Activated T-cell treated with anti-CD3 and anti-CD28 coated beads, Interleukin-2, amount 50 U/mL, for 24 hours (primary cell): ENCODE measurements at places on chromosomes 1 and 21.

DNA sequence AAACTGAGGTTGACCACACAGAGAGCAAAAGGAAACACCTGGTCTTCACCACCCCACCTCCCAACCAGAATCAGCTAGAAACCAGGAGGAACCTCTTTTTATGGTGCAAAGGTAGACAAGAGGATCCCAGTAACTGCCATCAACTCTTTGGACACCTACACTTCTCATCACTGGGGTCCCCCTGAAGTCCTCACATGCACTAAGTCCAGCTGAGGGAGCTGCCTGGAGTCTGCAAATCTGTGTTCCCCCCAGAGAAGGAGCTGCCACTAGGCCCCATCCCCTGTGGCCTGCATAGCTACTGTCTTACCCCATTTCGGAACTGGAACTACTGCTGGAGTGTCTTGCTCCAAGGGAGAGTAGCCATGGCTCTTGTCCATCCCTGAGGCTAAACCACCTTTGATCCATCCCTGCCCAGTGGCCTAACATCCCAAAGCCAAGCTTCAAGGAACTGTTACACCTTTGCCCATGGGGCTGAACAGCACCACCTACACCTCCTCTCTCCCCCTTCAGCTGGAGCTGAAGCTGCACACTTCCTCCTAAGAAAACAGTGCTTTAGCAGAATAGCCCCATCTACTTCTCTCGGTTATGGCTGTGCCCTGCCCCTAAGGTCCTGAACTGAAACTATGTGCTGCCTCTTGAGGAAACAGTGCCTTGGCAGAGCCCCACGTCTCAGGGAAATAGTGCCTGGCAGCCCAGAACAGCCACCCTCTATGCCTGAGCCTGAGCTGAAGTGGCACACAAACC is 85.4 kb upstream of the CD53 start:
- DNase-seq = peak; percentile 37

DNA sequence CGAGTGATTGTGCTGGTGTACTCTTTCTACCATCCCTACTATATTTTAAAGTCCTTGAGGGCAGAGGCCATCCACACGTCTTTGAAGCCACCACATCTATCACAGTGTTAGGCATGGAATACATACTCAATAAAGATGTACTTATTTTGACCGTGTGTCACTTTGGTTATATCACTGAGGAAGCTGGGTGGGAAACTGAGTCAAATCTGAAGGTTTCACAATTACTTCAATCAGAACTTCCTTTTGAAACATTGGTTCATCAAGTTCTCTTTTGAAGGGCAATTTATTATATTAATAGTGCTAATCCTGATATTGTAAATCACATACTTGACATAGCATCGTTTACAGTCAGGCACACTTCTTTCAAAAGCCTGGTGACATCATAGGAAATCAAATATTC is 53.3 kb upstream of the ATP1B1 start:
- no peak for DNase-seq

- DNase-seq = no peak
These were observed 43.5 kb downstream of the PRKAA2 start for GRCh38 chr1:56688522-56689026.

DNA sequence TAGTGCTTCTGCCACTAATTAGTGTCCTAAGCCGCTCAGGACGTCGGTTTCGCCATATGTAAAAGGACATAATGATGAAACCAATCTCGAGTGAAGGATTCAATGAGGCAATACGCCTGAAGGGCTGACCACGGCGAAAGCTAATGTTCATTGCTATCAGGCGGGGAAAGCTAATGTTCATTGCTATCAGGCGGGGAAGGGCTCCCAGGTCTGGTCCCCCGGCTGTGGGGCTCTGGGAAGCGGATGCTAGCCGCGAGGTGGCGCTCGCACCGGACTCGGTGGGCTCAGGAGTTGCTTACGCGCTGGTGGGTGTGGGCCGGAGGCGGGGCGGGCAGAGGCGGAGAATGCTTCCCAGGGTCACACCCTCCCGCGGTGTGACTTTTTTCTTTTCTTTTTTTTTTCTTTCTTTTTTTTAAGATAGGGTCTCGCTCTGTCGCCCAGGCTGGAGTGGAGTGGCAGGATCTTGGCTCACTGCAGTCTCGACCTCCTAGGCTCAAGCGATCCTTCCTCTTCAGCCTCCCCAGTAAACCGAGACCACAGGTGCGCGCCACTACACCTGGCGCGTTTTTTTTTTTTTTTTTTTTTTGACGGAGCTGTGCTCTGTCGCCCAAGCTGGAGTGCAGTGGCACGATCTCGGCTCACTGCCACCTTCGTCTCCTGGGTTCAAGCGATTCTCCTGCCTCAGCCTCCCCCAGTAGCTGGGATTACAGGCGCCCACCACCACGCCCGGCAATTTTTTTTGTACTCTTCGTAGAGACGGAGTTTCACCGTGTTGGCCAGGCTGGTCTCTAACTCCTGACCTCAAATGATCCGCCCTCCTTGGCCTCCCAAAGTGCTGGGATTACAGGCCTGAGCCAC is 1.1 kb upstream of the PEAR1 start:
- DNase-seq = peak; percentile 90

GRCh38 chr1:155044812-155045657 is 6.1 kb upstream of the ADAM15 start:
- peak; percentile 55 for DNase-seq

DNA sequence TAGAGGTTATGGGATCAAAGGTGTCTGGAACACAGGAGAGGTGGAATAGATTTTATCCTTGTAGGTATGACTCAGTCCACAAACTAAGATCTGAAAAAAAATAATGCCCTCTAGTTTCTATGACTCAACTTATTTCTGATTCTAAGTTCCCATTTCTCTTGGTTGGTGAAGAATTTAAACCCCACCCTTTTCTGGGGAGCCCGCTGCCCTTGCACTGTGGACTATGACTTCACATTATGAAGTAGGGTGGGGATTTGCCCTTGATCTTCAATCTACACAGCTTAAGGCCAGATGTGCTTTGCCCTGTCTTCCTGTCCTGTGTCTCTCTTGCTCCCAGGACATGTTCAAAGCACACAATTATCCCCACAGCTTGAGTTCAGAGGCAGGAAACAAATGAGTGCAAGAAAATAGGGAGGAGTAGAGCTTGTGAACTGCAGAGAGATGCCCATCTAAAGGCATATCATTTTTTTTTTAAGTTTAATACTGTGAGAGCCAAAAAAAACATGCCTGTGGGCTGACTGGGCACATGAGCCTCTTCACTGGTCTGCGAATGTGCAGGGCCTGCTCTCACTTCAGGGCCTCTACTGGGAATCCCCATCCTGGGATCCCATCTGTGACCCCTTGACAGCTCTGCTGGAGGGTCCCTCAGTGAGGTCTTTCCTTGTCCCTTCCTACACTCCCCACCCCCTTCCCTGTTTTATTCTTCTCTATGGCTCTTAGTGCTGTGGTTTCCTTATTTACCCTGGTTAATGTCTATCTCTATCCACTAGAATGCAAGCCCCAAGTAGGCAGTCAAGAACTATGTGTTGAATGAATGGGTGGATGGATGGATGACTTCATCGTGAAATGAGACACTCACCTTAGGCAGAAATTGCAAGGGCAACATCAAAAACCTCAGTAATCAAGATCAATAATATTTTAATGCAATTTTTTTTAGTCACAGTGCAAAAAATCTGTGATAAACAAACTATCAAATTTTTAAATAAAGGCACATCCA is 61.5 kb downstream of the CD58 start:
- peak; percentile 47 for DNase-seq

GRCh38 chr1:110170766-110171733 is 20.8 kb downstream of the SLC6A17 start:
- DNase-seq = no peak

GRCh38 chr1:61120998-61121397 is 38.6 kb downstream of the NFIA start:
- DNase-seq = no peak

- DNase-seq = no peak
These were observed 167.6 kb downstream of the RHOU start for GRCh38 chr1:228902781-228903433.

GRCh38 chr1:204127597-204128242 is 24.1 kb downstream of the ETNK2 start:
- no peak for DNase-seq

DNA sequence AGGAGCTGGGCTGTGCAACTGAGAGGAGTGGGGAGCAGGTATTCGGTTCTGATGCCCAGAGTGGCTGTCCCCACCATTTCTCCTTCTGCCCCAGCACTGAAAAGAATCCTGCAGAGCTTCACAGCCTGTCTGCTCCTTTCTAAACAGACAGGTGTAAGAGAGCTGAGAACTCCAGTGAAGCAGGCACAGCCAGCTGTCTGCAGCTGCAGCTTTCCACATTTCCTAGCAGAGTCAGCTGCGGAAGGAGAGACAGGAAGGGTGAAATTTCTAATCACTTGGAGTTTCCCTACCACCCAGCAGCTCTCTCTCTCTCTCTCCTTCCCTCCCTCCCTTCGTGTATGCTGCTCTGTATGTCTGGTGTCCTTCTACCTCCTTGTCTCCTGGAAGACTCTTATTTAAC is 40.5 kb upstream of the GJB5 start:
- DNase-seq = no peak

DNA sequence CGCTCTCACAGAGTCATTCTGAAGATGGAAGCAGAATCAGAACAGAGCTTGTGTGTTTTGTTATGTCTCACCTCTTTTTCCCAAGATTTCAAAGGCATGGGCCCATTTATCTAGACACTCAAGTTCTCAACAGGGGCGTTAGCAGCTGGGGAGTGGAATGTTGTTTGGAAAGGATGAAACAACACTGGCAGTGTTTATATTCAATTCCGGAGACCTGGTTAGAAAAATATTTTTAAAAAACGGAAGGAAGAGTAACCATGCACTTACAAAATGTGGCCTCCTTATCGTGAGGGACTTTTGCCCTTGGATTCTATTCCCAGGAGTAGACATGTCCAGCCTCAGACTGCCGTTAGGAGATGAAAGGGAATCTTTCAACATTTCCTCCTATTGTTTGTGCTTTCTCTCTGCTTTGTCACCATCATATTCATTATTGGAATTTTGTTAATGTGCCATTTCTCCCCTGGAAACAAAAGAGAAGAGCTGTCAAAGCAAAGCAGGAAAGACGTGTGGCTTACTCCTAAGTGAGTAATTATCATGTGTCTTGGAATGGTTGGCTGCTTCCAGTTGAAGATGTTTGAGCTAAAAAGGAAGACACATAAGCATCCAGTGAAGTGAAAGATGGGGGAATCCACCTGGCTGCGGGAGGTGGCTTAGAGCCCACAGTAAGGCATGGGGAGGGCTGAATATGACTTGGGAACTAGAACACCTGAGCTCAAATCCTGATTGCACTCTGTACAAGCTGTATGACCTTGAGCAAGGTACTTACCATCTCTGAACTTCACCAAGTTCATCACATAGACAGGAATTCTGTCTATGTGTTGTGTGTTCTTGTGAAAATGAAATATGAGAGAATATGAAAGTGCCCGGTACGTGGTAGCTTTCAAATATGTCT is 71.7 kb upstream of the JUN start:
- no peak for DNase-seq

GRCh38 chr1:67579623-67580394 is 105.2 kb upstream of the GADD45A start:
- no peak for DNase-seq

GRCh38 chr1:18895317-18895716 is 7.0 kb downstream of the ALDH4A1 start:
- DNase-seq = no peak

GRCh38 chr1:220235462-220235861 is 36.8 kb downstream of the RAB3GAP2 start:
- DNase-seq = no peak

GRCh38 chr1:179953974-179954492 is 577 bp upstream of the CEP350 start:
- peak; percentile 50 for DNase-seq

DNA sequence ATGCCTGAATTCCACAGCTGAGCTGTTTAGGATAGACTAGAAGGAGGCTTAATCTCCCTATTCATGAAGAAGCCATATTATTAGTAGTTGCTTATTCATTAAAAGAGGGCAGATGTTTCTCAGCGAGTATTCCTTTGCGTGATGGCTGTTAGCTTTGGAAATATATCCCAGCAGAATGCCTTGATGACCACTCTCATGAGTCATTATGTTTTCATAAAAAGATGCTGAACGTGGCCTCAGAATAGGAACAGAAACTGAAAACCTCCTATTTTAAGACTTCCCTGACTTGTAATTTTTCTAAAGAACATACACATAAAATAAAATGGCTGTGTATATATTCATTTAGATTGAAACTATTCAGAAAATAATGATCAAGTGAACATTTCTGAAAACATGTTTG is 9.6 kb upstream of the PLA2G4A start:
- DNase-seq = no peak

- DNase-seq = no peak
These were observed 108.1 kb downstream of the KAZN start for GRCh38 chr1:14706631-14707030.

DNA sequence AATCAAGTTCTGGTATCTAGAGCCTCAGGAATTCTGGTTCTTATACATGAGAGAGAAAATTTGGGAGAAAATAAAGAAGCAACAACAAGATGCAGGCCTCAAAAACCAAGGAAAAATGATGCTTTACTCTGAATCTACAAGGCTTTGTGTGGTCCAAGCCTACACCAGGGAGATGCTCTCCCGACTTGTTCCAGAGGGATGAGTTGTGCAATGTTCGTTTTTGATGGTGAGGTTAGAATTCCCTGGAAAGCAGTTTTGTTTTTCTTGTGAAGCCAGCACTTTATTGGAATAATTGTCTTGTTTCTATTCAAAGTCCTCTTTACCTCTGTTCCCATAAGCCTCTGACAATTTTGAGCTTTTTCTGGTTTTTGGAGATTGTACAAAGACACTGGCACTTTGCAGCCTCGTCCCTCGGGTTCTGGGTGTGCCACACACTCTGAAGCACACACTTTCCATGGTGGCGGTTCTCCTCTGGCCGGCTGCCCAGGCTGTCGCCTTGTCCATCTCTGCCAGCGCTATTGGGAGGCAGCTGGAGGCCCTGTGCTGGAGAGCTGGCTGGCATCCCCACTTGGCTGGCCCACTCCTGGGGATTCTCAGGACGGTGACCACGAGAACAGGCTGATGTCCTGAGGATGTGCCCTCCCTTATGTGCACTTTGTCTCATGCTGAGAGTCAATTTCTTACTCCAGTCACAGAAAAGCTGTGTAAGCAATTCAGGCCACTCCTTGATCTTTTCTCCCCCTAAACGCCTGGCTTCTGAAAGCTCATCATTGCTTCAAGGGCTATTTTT is 70.2 kb downstream of the EDEM3 start:
- no peak for DNase-seq

- DNase-seq = no peak
These were observed 69.3 kb downstream of the KCTD3 start for GRCh38 chr1:215636258-215636965.

GRCh38 chr21:32134441-32135130 is 144.3 kb downstream of the MIS18A start:
- DNase-seq = no peak

DNA sequence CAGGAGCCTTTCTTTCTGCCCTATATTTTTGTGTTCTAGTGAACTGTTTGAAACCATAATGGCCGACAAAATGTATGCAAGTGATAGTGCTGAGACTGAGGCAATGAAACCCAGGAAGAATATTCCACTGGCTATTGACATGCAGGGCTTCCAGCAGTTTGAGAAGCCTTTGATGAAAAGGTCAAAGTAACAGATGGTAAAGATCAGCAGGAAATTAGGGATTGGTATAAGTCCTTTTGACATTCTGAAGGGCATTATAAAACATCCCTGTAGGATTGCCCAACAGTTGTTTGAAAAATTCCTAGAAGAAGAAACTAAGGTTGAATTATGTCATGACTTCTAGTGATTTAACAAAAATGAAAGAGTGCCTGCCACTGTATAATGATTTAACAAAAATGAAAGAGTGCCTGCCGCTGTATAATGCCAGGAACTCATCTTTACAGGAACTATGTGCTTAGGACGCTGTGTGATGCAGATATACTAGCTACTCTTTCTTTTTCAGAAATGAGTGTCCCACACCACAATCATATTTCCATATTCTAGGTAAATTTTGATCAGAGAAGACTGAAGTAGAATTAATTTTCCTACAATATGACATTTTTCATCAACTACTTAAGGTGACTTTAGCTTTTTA is 283.9 kb upstream of the ST6GALNAC5 start:
- no peak for DNase-seq
